ENCODE measurements at places on chromosomes 4 and X. TPM values are rescaled to one million over a fixed set of nuclear protein-coding genes. Genes with fewer than 3 reads are reported as not detected.

NWD2 gene
- not detected for total RNA-seq

PLCXD1 gene
- total RNA-seq, result 35.5 TPM

SYP gene
- total RNA-seq, result 1.1 TPM

NIPAL1 gene
- 0.78 TPM for total RNA-seq

FAM114A1 gene
- 0.18 TPM for total RNA-seq
